ENCODE measurements at places on chromosomes 3 and 15.

DNA sequence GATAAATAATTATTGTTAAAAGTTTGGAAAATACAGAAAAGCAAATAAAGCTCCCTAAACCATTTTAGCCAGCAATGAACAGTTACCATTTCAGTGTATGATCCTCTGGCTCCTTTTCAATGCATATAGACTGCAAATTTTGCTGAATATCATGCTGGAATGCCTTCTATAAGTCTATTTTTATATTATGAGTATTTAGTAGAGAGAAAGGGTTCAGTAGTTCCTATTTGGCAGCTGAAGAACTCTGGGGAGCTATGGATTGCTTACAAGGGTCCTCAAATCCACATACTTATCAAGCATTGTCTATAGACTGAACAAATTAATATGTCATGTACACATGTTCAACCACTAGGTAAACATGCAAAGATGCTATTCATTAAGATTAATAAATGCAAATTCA, 46.1 kb downstream of the LRRC3B start:
- no peak for DNase-seq

DNA sequence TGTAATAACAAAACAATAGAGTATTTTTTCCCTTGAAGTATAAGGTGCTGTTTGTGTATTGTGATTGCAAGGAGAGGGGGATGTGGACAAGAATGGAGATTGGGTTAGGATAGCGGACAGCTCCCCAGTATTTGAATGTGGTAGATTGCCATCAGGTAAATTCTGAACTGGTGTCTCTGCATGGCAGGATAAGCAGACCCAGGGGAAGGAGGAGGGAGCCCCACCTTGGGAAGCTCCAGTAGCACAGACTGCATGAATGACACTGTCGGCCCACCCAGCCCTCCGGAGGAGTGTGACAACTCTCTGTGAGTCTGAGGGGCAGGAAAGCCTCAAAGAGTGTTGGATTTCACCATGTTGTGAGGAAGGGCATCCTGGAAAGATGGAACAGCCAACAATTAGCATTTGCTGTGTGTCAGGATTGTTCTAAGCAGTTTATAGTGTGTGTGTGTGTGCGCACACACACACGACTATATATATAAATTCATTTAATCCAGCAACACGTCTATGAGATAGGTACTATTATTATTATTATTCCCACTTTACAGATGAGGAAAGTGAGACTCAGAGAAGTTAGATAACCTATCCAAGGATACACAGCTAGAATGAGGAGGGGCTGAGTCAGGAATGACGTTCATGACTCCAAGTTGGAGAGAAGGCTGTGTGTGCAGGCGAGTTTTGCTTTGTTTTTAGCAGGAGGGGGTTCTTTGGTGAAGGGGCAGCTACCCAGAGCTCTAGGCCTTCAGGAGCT, 63.4 kb upstream of the LCTL start:
- no peak for DNase-seq

DNA sequence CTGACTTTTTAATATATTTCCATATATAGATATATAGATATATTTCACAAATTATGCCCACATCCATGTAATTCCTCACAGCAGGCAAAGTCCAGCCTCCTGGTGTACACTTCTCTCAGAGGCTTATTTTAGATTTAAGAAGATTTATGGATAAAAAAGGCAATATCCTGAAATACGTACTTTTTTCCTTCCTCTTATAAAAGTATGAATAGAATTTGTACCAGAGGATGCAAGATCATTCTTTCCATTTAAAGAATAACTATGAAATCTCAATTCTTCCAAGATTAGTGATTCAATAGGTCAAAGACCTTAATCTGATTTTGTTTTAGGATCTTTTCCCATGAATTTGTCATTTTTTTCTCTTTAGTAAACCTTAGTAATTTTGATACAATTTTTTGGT, 597.9 kb upstream of the TBL1XR1 start:
- DNase-seq = no peak

- DNase-seq = peak; percentile 21
These were observed 72.2 kb downstream of the FAM174B start for GRCh38 chr15:92583096-92584034.

DNA sequence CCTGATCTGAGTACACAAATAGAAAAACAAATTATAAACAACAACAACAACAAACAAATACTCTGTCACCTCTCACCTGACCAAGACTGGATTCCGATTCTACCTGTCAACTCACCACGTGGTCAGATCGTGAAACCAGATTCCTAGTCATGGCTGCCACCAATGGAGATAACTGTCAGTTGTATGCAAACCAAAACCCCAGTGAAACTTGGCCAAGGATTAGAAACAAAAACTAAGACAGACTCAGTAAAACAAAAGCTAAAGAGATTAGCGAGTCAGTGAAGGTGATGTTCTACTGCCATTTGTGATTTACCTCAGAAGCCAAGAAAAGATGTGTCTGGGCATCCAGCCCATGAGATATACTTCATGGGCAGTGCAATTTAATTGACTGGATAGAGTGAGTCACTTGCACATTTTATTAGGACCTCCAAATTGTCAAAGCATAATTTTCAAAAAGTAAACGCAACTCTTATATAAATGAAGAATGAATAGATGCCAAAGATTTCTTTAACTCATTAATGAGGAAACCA, 31.1 kb downstream of the PHLDB2 start:
- DNase-seq = no peak

GRCh38 chr15:62929000-62929357, 113.6 kb upstream of the TPM1 start:
- no peak for DNase-seq
